Activated T-helper 9 cell treated with anti-CD3 and anti-CD28 coated beads, Interleukin-2, amount 50 U/mL, for 16 hours (primary cell): ENCODE measurements at places on chromosomes 6 and 20.

DNA sequence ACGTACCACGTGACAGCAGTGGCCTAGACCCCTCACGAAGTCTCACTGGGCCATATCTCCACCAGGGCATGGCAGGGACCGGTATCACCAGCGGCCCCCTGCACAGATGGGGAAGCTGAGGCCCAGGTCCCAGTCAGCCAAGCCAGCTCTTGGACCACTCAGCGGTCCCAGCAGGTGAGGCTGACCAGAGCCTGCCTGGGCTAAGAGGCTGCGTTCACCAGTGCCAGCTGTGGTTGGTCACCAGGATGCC, 2.6 kb upstream of the MRGBP start:
- no peak for DNase-seq

DNA sequence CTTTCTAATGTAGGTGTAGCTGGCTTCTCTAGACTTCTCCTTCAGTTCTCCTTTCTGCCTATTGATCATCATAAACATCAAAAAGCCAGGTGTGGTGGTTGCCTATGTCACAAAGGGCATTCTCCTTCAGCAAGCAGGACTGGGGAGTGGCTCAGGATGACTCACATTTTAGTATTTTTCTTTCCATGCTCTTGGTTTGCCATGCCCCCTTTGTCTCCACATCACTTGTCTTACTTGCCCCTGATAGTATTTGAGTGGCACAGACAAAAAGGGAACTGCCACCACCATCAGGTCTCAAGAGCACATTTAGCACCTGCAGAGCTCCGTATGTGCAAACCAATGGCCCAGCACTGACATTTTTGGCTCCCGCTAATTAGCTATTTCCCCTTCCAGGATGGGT, 698.8 kb downstream of the DHX35 start:
- no peak for DNase-seq

DNA sequence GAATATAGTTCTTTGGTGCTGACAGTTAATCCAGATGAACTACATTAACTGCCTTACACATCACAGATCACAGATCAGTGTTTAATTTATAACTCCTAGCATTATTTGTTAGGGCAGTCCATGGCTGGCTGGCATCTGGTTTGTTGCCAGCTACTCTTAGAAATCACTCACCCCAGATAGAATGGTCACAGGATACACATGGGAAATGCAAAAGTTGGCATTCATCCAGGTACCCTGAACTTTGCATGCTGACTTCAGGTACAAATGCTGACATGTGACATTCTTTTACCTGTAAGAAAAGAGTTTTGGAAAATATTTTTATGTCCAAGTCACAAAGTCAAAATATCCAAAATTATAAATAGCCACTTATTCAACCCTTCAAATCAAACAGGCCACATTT, 20.2 kb downstream of the FBXL4 start:
- no peak for DNase-seq

GRCh38 chr6:56906752-56907151, 48.2 kb upstream of the BEND6 start:
- no peak for DNase-seq

DNA sequence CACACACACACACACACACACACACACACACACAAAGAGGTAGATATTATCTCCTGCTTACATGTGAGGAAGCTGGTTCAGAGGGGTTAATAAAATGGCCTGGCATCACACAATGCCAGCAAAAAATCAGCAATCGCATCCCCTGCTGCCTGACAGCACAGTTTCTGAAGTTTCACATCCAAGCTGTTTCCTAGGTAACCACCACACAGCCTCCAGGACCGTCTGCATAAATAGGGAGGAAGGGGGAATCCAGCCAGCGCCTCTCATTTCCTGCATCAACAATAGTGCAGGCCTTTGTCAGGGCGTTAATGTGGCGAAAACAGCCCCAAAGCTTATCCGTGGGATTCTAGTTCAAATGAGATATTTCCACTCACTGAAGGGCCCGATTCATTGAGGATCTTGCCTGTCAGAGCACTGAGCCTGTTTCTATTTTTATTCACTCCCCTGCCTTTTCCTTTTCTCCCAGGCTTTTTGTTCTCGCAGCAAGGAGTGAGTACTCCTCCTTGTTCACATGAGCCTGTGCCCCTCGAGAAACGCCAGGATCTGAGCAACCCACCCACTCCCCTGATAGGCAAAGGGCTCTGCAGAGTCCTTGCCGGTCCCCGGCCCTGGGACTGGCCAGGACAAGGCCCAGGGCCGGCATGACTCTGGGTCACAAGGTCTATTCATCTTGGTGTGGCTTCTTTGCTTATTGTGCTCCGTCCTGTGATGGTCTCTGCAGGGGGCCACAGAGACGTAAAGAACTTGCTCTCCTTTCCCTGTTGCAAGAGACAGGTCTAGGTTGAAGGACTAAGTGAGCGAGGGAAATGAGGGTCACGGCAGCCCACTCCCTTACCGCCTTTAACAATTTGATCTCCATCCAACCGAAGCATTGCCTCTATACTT, 32.7 kb downstream of the TUBB2B start:
- DNase-seq = no peak

- DNase-seq = no peak
These were observed 162.6 kb upstream of the SNX9 start for GRCh38 chr6:157660414-157660813.

- DNase-seq = no peak
These were observed 4.9 kb downstream of the TCF15 start for GRCh38 chr20:605237-605636.

- DNase-seq = no peak
These were observed 63.0 kb upstream of the NCOA3 start for GRCh38 chr20:47438464-47439381.

DNA sequence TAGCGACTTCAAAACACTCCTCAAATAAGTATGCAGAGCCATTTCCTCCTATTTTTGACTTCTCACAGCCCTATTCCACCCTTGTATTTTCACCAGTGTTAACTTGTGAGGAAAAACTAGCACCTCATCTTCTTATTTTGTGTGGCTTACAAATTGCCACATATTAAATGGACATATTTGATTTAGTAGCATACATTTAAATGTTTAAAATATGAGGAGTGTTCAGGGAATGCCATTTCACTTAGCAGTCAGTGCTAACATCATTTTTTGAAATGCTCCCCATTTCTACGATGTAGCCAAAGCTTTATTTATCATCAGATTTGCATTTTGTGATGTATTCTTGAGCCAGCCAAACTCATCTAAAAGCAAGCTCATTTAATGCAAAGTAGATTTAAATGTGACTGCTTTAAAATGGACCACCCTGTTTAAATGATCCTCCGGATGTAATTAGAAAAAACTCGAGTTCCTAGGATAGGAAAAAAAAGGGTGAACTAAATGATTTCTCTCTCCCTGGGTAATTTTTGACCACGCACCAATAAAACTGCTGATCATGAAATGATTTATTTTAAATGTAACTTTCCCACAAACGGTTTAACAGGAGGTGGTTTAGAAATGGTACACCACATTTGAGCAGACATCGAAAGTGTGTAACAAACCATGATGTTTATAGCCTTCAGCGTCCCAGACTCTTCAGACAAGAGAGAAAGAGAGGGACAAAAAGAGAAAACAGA, 172.6 kb downstream of the CD83 start:
- no peak for DNase-seq

GRCh38 chr20:63980317-63980805, 571 bp upstream of the PRPF6 start:
- DNase-seq = no peak

GRCh38 chr20:19889011-19889953, 127.9 kb upstream of the NAA20 start:
- DNase-seq = no peak

- no peak for DNase-seq
These were observed 197.8 kb downstream of the TFAP2A start for GRCh38 chr6:10217111-10217510.
